RPMI8226 (cell line): ENCODE measurements at places on chromosomes 4 and X.

GRCh38 chr4:189409158-189409557 lies 531.5 kb upstream of the FRG1 start:
- no peak for DNase-seq

DNA sequence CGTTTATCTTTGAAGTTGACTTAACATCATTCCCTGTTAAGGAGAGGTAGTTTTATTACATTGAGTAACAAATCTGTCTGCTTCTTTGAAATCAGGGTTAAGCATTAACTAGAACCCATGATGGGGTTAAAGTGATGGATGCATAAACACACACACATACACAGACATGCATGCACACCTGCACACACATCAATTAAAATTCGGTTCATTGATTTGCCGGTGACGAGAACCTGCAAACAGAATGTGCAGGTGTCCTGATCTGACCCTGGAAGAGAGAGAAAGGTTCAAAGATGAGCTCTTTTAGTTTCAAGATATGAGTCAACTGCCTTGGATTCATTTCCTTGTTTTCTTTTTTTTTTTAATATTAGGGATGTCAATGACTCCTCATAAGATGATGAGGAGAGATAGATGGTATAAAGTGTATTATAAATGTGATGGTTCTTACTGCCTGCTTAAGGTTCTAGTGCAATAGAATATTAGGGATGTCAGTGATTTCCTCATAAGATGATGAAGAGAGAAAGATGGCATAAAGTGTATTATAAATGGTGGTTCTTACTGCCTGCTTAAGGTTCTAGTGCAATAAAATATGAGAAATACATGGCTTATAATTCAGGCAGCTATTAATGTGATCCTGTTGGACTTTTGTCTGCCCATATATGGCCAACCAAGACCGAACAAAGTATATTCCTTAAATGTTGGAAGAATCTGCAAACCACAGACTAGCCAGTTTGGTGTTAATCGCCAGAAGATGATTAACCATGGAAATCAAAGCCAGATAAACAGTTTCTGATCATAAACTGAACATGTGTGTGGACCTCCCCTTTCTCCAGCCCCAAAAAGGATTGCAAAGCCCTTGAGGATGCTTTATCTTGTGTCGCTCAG lies 14.1 kb upstream of the CD99 start:
- DNase-seq: no peak

- DNase-seq: no peak
Observed at GRCh38 chrX:72495046-72495445, 77.6 kb downstream of the HDAC8 start.

DNA sequence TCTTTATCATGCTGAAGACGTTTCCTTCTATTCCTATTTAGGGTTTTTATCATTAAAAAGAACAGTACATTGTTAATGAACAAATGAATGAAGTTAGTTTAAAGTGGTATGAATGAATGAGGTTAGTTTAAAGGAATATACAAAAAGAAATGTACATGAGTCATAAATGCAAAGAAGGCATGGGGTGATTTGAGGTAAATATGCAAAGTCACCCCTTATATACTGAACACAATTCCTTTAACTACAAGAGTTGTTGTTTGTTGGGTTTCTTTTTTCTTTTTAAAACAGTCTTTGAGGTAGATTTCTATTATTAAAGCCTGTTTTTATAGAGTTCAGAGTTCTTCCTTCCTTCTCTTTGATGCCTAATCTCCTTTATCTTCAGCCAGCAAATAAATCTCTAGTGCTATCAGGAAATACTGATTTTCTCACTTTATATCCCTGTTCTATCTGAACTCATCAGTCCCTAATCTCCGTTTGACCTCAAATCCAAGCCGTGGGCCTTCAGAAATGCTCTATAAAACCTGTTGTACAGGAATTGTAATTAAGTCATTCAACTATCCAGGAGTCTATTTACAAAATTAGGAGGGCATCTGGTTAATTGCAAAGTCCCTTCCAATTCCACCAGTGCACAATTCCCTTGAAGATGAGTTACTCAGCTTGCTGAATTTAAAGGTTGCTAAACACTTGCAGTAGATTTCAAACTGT lies 31.6 kb upstream of the ABCG2 start:
- DNase-seq: no peak

- DNase-seq: no peak
Observed at GRCh38 chrX:66015900-66016689, 23.8 kb downstream of the VSIG4 start.

- no peak for DNase-seq
Observed at GRCh38 chrX:12972243-12972642, 2.7 kb upstream of the TMSB4X start.

DNA sequence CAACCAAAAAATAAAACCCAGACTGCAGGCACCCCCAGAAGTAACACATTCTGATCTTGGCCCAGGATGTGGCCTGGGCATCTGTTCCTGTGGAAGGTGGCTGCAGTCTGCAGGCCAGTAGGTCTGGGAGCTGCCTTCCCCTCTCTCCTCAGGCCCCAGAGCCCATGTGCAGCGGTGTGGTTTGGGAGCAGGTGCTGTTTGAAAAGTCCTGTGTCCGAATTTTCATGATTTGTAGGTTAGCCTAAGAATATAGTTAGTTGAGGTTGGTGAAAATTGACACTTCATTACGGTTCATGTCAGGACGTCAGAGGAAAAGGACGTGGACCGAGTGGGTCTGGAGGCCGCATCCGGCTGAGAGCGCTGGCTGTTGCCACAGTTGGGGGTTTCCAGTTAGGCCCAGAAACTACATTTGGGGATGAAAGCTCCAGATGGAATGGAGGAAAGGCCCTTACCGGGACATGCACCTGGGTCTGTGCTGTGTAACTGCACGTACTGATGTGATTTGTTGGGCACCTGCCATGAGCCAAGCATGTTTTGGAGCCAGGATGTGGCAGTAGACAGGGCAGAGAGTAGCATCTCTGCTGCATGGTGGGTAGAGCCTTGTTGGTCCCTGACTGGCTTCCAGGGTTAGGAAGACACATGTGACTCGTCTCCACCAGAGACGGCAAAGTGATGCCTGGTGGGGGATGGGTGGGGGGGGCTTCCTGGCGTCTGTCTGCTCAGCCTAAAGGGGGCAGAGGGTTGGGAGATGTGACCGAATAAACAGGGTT lies 21.7 kb upstream of the HGFAC start:
- DNase-seq: no peak

- DNase-seq: peak; percentile 3
Observed at GRCh38 chr4:69718396-69719271, 41.8 kb downstream of the SULT1B1 start.

DNA sequence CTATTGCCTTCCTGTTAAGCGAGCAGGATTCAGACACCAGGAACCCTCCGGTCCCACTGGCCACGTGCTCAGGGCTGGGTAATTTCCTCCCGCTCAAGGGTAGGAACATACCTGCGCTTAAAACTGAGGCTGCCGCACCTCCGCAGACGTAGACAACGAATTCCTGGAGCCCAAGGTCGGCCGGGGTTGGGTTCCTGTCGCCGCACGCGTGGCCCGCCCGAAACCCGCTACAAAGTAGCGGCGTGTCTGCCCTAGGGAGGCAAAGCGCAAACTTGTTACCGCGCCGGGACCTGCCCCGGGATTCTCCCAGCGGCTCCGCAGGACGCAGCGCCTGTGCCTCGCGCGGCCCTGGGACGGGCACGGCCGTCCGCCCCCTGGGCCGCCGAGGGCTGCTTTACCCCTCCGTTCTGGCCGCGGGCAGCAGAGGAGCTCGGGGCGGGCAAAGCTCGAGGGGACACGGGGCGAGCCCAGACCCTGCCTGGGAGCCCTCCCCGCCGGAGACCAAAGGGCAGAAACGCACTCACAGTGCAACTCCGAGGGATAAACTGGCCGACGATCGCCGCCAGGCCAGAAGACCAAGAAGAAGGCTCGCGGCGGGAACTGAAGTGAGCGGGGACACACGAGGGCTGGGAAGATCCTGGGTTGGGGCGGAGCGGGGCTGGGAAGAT lies at the start of gene ERVMER34-1:
ERVMER34-1 (minus strand) TSS at position 607 of the 668 bp plus-strand sequence. CDS start 5,905 bp downstream, outside the sequence.
- DNase-seq: no peak

DNA sequence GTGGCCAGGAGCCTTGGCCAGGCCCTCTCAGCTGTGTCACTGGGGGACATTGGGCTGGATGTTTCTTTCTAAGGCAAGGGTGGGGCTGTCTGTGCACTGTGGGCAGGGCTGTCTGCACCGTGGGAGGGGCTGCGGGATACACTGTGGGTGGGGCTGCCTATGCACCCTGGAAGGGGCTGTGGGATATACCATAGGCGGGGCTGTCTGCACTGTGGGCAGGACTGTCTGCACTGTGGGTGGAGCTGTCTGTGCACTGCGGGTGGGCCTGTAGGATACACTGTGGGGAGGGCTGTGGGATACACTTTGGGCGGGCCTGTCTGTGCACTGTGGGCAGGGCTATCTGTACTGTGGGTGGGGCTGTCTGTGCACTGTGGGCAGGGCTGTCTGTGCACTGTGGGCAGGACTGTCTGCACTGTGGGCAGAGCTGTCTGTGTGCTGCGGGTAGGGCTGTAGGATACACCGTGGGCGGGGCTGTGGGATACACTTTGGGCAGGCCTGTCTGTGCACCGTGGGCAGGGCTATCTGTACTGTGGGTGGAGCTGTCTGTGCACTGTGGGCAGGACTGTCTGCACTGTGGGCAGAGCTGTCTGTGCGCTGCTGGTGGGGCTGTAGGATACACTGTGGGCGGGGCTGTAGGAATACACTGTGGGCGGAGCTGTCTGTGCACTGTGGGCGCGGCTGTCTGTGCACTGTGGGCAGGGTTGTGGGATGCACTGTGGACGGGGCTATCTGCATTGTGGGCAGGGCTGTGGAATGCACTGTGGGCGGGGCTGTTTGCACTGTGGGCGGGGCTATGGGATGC lies 31.1 kb downstream of the ACOX3 start:
- no peak for DNase-seq

- no peak for DNase-seq
Observed at GRCh38 chr4:168652755-168653154, 155.9 kb downstream of the PALLD start.

- DNase-seq: no peak
Observed at GRCh38 chr4:79621061-79621460, 213.0 kb upstream of the GK2 start.

DNA sequence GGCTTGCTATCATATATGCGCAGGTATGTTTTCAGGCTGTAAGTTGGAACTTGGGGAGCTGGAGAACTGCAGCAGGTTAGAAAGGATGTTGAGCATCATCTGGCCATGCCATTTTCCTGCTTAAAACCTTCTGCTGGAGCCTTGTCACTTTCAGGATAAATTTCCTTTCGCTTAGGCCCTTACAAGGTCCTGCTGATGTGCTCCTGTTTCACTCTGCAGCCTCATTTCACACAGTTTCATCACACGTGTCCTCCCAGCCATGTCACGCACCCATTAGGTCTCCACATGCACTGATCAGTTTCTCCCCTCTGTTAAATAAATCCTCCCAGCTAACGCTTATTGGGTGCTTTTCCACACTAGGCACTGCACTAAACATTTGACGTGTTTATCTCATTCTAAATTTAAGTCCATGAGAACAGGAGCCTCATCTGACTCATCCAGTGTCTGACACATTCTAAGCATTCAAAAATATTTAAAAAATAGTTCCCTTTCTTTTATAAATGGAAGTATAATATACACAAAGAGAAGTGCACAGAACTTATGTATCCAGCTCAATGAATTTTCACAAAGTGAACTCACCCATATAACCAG lies 14.5 kb downstream of the SOD3 start:
- no peak for DNase-seq

DNA sequence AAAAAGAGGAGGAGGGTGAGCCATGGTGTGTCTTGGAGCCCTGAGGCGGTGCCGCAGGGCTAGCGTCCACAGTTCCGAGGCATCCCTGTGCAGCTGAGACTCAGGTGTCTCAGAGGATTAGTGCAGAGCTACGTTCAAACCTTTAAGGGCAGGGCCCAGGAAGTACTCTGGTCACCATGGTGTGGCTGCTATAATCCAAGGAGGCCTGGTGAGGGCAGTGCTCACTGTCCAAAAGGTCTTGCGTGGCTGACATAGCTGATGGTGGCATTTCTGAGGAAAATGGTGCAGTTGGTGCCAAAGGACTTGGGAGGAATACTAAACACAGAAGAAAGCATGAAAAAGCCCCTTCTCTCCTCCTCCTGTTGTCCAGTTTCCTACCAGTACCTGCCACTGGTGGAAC lies 146.9 kb downstream of the DCHS2 start:
- DNase-seq: no peak

DNA sequence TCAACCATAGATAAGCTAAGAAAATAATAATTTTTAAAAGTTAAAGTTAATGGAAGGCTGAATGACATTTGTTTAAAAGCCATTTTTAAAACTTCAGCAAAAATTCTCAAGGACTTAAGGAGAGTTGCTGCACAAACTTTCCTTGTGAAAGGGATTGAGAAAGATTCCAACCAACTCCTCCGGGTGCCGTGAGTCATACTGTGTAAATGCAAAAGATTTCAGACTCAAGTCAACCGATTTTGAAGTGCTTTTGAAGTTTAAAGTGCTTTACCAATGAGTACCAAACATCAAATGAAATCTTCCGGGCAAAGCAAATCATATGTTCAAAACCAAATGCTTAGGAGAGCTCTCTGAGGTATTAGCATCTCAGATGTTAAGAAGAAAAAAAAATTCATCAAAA lies 31.4 kb downstream of the VCX2 start:
- DNase-seq: no peak

DNA sequence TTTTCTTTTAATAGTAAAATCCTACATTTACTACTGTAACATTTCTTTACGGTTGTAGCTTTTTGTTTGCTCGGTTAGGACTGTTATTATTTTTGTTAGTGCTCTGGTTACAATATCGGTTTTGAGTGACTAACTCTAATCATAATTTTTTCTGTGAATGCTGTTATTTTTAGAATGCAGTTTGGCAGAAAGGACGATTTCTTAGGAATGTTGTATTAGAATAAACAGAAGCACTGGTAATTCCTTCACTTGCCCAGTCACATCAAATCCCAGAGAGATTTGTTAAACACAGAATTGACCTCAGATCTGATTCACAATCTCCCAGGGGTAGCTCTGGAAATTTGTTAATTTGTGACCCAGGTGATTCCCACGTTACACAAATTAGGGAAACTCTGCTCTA lies 21.7 kb downstream of the DDIT4L start:
- DNase-seq: no peak
